ENCODE measurements at places on chromosomes 3 and 15.

DNA sequence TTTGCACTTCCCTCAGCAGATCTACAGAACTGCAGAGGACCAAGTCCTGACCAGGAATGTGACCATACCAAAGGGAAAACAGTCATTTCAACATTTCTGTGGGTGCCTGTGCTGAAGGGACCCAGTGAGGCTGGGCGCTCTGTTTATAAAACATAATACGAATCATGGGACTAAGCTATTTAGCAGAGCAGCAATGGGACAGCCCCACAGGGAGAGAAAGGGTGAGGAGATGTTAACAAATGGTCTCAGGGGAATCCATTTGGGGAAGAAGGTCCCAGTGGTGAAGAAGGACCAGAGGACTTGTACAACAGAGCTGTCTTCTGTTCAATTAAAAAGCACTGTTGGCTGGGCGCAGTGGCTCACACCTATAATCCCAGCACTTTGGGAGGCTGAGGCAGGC lies 1025.4 kb downstream of the FHIT start:
- DNase-seq: no peak

- no peak for DNase-seq
Measured at GRCh38 chr3:175041369-175041768, 182.2 kb downstream of the NAALADL2 start.

DNA sequence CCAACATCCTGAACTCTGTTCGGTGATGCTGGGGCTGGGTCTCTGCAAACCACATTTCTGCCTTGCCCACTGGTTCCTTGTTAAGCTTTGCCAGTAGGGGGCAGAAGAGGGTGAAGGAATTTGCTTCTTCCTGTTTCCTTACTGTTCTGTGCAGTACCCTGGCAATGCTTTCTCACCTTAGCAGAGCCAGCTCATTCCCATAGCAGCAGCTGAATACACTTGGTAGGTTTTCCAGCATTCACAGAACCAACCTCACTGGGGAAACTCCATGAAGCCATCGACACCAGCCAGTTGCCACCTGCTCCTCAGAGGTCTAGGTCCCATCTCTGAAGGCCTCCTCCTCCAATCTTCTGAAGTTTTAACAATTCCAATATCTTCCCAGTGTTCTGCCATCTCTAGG lies 308.4 kb downstream of the PDCD6IP start:
- DNase-seq: no peak

DNA sequence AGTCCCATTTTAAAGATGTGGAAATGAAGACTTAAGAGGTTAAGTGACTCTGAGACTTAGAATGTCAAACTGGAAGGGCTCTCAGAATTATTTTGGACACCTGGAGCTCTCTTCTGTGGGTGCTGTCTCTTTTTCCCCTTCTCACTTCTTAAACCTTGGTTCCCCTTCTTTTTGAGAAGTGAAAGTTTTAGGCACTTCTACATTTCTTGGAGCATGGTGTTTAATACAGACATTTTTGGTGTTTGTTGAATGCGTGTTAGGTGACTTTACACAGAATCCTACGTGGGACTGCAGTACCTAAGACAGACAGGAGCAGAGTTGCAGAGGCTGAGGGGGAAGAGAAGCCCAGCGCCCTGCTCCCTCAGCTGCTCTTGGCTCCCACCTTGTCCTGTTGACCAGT lies 133.3 kb downstream of the MDFIC2 start:
- no peak for DNase-seq

GRCh38 chr15:91126080-91126479 lies 26.0 kb downstream of the SV2B start:
- no peak for DNase-seq

DNA sequence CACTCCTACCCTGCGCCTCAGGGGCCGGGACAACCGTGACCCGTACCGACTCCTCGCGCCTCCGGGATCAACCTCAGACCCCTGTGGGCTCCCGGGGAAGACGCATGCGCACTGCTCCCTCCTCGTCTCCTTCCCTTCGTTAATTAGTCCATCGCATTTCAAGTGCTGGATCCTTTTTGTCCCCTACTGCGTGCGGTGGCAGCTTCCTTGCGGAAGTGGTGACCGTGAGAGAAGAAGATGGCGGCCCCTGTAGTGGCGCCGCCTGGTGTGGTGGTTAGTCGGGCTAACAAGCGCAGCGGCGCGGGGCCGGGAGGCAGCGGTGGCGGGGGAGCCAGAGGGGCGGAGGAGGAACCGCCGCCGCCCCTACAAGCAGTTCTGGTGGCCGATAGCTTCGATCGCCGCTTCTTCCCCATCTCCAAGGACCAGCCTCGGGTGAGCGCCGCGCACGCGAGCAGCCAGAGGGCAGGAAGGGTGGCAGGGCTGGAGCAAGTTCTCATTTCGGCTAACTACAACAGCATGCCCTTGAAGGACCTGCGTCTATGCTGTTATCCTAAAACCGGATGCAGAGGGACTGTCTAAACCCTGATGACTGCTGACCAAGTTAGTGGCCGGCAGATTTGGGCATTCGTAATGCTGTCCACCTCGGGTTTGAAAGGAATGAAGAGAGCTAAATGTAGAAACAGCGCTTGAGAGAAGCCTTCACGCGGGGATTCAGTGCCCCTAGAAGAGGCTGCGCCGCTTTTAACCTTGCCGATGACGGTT lies at the start of gene EIF2B5:
Gene EIF2B5 (plus strand): TSS at position 210 of the 762 bp plus-strand sequence. CDS start 28 bp downstream, at position 238.
- peak; percentile 79 for DNase-seq

DNA sequence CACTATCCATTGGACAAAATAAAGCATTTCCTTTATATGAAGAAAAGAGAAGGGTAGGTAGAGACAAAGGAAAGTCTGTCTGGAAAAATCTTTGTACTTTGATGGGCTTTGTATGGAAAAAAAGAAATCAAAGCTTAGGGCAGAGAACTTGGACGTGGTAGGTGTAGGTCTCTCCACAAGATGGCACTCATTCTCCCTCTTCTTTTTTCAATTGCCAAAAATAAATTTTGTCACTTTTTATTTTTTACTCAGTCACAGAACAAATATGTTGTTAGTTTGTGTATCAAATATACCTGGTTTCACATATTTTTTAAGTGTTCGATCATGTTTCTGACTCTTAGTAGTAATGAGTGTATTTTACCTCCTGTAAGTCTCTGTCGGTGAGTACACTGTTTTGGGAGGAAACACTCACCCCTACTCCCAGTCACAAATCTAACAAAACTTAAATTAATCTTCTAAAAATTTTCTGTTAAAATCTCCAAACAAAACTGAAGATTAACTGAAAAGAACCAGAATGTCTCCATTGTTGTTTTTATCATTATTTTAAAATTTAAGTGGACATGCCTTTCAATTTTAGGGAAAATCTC lies 415.8 kb upstream of the GOLIM4 start:
- DNase-seq: no peak

- DNase-seq: no peak
Measured at GRCh38 chr3:17032407-17033034, 147.8 kb downstream of the PLCL2 start.

- no peak for DNase-seq
Measured at GRCh38 chr15:58527573-58528187, 95.9 kb downstream of the LIPC start.

- DNase-seq: no peak
Measured at GRCh38 chr3:117589454-117589853, 879.9 kb downstream of the TUSC7 start.

DNA sequence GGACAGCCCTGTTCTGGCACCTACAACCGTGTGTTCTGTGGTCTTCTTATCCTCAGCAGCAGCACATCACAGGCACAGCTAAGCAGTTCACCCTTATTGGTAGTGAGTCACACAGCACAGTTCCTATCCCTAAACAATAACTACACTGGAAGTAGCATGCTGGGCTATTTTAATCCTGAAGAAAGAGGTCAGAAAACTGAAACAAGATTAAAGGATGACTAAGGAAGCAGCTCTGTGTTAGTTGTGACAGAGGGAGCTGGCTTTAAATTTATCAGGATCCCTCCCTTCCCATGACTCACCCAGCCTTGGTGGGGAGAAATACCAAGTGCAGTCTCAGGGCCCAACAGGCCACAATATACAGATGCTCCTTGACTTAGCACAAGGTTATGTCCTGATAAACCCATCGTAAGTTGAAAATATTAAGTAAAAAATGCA lies 144.3 kb downstream of the ERC2 start:
- no peak for DNase-seq

DNA sequence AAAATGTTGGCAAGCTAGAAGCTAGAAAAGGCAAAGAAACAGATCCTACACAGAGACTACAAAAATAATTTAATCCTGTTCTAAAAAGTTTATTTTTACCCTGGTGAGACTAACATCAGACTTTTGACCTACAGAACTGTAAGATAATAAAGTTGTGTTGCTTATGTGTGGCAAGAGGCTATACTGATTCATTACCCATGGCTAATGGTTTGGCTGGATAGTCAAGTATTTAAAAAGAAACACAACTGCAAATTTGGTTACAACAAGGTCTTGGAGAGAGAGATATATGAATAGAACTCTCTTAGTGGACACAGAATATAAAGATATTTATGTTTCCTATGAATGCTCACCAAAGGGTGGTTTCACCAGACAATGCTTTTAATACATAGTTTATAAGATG lies 364.2 kb upstream of the PLSCR5 start:
- no peak for DNase-seq

DNA sequence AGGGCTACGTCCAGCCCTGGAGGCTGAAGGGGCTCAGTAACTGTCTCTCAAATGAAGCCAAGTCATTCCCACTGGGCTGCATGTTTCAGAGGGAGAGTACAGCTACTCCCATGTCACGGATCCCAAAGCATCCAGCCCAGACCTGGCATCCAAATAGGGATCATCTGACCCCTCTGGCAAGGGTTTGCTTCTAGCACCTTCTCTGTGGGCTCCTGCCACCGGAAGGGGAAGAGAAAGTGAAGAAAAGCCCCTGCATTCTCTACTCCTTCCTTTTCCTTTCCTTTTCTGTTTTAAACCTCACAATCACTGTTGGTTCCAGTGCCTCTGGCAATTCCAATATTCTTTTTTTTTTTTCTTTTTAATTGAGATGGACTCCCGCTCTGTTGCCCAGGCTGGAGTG lies 64.5 kb upstream of the CTSH start:
- no peak for DNase-seq

GRCh38 chr3:46490338-46491084 lies 7.3 kb upstream of the RTP3 start:
- no peak for DNase-seq

GRCh38 chr15:74664028-74664616 lies 31.7 kb downstream of the EDC3 start:
- DNase-seq: no peak

DNA sequence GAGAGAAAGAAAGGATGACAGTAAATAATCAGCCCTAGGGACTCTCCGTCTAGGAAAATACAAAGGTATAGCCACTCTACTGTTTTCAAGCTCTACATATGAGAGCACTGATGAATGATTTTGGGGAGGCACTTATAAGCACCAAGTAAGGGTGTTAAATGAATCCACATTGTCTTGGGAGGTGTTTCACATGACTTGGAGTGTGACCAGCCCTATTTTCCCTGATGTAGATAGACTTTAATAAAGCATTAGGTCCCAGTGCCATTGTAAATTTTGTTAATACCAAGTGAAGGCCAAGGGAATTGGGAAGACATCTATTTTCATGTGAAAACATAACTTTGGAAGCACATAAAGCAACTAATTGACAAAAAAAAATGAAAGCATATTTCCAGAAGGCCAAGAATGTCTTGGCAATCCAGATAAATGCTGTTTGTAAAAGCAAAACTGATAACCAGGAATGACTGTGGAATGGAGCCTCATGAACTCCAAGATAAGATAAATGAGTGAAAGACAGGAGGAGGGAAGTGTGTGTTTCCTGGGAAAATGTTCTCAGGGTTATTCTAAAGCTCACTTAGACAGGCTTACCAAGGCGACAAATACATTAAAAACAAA lies 96.0 kb upstream of the MYZAP start:
- no peak for DNase-seq

- no peak for DNase-seq
Measured at GRCh38 chr3:197024881-197025735, 4.5 kb downstream of the MELTF start.

- no peak for DNase-seq
Measured at GRCh38 chr3:193791041-193792032, 198.3 kb downstream of the OPA1 start.

- no peak for DNase-seq
Measured at GRCh38 chr3:27431116-27431515, 53.1 kb downstream of the SLC4A7 start.

- no peak for DNase-seq
Measured at GRCh38 chr3:16865335-16865734, 19.4 kb upstream of the PLCL2 start.

DNA sequence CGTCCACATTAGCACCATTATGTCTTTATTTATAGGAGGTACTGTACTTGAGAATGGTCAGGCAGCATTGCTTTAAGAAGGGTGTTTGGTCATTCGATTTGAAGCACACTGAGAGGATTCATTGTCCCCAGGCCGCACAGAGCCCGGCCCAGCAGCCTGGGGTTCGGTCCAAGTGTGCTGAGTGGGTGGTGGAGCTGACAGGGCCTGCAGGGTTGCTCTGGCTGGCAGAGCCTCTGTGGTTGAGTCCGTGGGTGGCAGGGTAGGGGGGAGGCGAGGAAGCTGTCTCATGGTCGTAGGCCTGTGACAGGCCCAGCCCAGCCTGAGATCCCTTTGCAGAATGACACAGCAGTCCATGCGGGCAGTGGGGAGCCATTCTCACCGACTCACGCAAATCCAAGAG lies 227.7 kb upstream of the TOPAZ1 start:
- DNase-seq: no peak

DNA sequence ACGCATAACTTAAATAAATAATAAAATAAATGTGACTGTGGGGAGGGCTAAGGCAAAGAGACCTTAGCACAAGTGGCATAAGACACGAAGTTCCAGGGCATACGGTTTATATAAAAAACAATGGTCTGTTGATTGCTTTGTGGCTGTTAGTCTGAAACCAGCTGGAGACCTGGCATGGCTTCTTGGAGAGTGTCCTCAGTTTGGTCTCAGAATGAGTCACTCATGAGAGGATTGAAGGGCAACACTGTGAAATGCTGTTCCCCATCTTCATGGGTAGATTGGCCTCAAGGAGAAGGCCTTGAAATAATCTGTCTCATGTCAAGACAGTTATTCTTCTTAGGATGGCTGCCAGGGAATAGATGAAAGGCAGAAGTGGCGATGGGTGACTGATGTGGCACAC lies 62.2 kb downstream of the SOX2 start:
- no peak for DNase-seq

All from activated T-helper 9 cell treated with anti-CD3 and anti-CD28 coated beads, Interleukin-2, amount 50 U/mL, for 16 hours (primary cell).